ENCODE measurements at places on chromosomes 5 and 9.
A peak's percentile ranks its signal among the peaks of the same experiment; 100 is the strongest.

- peak; percentile 22 for DNase-seq
Measured at GRCh38 chr5:116068028-116068632, 16.7 kb upstream of the COMMD10 start.

GRCh38 chr5:87354496-87354895, 58.2 kb downstream of the CCNH start:
- no peak for DNase-seq

DNA sequence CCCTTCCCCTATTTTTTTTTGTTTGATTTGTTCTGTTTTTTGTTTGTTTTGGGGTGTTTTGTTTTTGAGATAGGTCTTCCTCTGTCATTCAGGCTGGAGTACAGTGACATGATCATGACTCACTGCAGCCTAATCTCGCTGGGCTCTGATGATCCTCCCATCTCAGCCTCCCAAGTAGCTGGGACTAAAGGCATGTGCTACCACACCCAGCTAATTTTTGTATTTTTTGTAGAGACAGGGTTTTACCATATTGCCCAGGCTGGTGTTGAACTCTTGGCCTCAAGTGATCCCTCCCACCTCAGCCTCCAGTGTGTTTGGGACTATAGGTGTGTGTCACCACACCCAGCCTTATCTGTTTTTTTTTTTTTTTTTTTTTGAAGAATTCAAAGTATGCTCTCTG, 605.4 kb downstream of the DNAH5 start:
- no peak for DNase-seq

DNA sequence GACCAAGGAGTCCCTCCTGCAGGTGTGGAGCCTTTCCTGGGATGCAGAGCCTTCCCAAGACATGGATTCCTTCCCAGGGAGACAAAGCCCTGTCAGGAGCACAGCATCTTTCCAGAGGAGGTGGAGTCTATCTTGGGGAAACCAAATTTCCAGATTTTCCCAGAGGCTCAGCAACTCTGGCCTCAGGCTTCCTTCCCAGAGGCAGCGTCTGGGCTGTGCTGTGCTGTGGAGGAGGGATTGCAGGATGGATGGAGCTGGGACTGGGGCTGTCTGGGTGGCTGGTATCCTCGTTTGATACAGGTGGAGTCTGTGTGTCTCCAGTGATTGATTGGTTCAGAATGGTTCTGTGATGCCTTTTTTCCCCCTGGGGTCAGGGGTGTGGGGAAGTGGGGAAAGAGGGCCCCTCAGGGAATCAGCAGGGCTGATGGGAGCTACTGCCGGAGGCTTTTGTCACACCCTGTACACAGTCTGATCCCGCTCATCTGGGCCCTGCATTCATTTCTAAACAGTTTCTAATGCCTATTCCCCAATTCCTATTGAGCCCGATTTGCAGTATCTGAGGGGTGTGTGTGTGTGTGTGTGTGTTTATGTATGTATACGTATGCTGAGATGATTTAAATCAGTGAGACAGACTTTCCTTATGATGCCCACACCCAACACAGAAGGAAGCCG, 16.0 kb downstream of the OR13J1 start:
- DNase-seq = no peak

DNA sequence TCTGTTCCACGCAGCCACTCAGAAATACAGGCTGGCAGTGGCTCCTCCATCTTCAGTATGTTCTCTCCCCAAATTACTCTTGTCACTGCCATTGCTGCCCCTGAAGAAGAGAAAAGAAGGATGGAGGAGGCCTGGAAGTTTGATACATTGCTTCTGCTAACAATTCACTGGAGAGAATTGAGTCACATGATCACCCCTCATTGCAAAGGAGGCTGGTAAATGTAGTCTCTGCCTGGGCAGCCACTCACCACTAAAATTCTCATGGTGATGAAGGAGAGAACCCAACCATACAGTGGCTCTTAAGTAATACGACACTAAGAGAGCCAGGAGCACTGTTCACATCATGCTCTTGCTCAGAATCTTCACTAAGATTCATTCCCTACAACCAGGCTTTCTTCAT, 112.0 kb downstream of the DOCK8 start:
- no peak for DNase-seq

DNA sequence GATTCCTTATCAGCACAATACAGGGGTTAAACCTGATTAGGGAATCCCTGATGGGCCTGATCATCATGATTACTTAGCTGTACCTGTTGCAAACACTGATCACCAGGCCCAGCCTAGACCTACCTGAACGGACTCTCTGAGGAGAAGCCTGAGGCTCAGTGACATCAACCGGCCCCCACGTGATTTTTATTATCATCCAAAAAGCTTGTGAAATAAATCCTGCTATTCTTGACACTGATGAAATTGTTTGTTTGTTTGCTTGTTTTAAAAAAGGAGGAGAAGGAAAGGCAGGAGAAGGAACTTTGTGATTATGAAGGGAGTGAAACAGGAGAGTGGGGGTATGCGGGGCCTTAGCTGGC, 18.1 kb downstream of the LCP2 start:
- no peak for DNase-seq

- DNase-seq = no peak
Measured at GRCh38 chr5:142360051-142360498, 35.3 kb upstream of the SPRY4 start.

- DNase-seq = no peak
Measured at GRCh38 chr5:88930335-88930734, 47.4 kb upstream of the MEF2C start.

- DNase-seq = no peak
Measured at GRCh38 chr5:1207555-1207954, 6.2 kb downstream of the SLC6A19 start.

DNA sequence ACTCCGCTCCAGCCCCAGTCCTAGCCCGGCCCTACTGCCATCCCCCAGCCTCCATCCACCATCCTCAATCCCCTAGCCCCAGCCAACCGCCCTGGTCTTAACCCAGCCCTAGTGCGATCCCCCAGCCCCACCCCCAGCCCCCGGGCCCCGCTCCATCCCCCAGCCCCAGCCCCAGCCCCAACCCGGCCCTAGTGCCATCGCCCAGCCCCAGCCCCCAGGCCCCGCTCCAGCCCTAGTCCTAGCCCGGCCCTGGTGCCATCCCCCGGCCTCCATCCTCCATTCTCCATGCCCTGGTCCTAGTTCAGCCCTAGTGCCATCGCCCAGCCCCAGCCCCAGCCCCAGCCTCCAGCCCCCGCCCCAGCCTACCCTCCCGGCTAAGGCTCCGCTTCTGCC, 398 bp downstream of the TOR1A start:
- DNase-seq = no peak

DNA sequence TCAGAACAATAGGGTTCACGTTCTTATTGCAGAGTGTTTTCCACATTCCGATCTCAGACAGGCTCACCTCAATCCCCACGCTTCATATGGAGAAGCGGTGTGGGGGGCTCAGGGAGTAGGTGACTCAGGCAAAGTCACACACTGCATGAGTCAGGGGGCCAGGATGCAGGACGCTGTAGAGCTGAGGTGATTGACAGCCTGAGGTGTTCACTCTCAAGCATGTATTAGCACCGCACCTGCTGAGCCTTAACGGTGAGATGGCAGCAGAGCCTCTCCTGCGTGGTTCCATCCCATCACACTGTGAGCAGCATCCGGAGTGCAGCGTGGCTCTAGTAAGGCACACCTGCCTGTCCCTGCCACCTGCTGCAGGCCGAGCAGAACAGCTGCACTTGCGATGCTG, 194.0 kb downstream of the IRX2 start:
- DNase-seq = no peak

DNA sequence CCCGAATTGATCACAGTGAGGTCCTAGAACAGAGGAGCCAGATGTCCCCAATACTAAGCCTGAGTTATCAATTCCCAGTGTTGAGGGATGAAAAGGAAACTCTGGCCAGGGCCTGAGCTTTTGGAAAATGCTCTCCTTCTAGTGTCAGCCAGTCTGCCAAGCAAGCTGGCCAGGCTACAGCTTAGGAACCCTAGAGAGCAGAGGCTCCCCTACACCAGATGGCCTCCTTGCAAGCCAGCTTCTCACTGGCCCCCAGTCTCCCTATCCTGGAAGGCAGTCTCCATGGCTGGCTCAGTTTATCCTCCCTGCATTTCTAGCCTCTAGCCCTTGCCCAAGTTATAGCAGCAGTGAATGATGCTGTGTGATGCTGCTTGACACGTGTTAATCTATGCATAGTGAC, 204.7 kb upstream of the WWC1 start:
- DNase-seq = no peak

DNA sequence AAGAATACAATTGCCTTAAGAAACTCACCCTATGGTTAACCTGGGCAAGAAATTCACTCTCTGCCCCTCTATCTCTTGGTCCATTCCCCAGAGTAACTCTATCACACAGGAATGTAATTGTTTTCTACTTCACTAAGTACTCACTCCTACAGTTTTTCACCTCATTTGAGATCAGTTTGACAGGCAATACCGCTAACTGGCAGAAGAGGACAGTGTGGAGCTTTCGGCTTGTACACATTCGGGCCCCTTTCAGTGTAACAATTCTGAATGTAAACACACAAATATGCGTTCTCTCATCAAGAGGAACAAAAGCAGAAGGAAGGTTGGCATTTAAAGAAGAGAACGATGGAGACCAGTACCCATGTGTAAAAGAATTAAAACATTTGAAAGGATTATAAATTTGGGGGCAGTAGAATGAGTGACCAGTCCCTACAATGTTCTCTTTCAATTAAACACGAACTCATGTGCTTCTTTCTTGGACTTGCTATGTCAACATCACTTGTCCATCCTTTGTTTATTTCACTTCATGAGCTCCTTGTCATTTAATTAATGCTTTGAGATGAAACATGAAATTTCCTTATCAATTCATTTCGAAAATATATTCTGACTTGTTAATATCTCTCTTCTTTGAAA, 188.5 kb upstream of the GRAMD2B start:
- peak; percentile 3 for DNase-seq

DNA sequence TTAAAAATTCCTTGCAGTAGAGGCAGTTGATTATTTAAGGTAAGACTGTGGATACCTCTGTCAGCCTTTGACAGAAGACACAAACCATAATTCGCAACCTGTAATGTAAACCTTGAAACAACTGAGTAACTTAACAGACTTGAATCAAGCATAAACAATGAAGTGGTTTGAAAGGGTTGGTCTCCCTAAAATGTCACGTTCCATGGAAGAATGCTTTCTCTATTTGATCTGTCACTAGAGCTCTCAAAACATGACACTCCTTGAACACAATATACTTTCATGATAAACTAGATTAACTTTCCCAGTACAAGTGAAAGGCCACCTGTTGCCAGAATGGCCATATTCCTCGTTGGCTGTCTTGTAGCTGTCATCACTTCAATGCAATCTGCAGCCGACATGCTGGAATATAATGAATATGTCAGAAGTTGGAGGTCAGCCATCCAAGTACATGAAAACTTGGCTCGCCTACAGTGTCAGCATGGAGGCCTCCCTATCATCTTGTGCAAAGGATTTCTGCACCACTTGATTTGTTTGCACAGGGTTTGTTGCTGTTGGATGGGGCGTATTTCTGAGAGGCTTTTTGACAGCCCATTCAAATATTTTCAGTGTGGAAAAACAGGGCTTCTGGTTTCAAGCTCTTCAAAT, 228.0 kb downstream of the TLE4 start:
- DNase-seq = no peak

DNA sequence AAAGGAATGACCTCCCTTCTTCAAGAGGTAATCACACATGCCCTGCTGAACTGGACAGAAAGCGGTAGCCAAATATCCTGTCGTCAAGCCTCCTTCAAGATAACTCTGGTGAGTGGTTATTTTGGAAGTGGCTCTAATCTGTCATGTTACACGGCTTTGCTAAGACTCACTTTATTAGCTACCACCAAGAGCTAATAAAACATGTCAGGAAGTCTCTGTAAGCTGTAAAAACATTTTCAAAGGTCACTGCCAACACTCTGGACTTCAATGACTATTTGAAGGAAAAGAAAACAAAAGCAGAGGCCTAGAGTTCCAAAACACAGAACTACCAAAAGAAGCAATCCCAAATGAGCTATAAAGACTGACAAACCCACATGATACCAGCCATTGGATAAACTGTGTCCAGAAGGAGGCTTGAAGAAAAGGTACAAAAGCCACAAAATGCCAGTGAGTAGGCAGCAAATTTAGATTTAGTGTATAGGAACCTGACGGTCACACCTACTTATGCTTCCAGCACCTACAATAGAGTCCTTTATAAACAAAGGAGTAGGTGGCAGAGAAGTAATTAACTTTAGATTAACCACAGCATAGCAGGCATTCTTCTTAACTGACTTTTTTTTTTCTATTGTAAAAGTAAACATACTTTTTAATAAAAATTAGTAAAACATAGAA, 97.3 kb upstream of the EQTN start:
- DNase-seq = no peak

DNA sequence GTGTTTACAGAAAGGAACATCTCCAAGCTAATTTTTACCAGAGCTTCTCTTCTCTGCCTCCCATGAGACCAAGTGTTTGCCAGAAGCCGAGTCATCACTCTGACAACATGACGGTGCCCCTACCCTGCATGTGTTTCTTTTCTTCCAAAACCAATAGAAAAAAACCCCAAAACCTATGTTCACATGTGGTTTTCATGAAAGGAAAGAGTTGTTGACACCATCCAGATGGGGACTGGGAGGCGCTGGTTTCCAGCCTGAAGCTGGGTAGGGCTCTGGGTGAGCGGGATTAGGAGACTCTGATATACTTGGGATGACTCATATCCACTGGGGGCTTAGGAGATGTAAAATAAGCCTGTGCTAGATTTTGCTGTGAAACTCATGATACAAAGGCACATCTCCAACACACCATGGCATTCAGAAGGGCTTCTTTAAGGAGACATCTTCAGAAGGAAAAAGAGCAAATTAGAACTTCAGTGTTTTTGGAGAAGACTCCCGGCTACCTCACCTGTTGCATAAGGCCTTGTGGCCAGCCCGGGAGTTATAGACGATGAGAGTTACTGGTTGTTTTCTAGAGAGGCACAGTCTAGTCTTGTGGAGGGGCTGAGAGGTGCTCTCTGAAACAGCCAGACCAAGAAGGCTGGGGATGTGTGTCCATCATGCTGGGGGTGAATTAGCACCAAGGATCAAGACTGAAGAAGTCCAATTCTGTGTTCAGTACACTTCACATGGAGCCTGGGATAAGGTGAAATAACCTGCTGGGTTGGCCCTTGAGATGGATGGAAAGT, 108.9 kb upstream of the LHFPL2 start:
- DNase-seq = no peak

DNA sequence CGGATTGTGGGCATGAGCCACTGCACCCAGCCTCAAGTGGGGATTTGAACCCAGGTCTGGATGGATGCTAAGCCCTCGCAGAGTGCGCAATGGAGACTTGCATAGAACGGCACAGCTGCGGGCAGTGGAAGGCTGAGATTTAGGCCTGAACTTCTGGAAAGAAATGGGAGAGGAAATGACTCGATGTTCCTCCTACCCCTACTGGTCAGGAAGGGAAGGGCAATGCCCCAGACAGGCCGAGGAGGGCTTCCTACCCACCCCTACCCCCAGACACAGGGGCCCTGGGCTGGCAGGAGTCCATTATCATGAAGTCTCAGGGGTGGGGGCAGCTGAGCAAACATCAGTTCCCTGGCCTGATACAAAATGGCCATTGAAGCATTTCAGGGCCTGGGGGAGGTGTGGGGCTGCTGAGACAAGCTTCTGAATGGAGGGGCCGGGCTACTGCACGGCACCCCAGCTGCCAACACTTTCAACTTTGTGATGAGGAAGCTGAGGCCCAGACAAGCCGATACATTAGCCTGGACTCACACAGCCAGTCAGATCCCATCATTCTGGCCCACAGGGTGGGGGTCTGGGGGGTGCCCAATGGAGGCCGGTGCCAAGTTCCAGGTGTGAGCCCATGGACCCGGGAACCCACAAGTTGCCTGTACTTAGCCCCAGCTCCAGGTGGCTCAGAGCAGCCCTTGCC, 13.5 kb upstream of the WDR38 start:
- DNase-seq = no peak

- DNase-seq = no peak
Measured at GRCh38 chr9:132441404-132441803, 31.4 kb downstream of the CFAP77 start.

- DNase-seq = no peak
Measured at GRCh38 chr5:144162686-144163085, 7.8 kb downstream of the YIPF5 start.
